ENCODE measurements at places on chromosomes 1 and 21. TPM values are rescaled to one million over a fixed set of nuclear protein-coding genes. Genes with fewer than 3 reads are reported as not detected.

GRCh38 chr1:206472454-206472853, 2.2 kb downstream of the IKBKE start:
- DNase-seq, result no peak

DNA sequence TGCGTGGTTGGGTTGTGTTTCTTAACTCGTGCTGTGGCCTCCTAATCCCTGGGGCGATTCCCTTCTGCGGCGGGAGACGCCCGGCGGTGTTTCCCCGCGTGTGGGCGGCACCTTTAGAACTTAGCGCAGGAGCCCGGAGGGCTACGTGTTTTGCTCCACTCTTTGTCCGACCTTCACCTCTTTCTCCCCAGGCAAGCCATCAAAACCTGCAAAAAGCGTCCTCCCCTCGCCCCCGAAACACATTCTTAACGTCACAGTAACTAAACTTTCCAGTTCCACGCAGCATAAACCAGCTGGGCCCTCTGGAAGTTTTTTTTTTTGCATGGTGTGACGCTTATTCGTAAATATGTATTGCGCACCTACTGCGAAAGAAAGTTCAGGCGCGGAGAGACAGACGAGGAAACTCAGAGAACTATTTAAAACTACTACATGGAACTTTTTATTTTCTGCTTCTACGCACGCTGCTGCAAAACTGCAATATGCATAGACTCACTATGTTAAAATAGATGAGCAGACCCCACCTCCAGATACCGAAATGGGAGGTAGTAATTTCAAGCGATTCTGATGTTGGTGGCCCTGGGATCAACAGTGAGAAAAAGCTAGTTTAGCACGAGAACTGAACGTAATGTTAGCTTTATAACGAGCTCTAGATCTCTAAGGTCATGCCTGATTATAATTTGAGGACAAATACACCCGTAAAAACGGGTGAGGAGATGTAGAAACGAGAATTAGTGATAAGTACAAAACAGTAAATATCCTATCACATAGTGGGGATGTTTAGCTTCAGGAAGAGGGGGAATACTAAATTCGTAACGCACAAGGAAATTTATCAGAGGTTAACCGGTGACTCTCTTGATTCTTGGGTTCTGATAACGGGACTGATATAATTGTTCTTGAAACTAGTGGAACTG, 920 bp downstream of the MTR start:
- no peak for DNase-seq

Gene EPHA10
- 0.11 TPM for total RNA-seq

Gene CFAP410
- total RNA-seq, result 68.5 TPM

All from ascending aorta (tissue), 2 donors.